ENCODE measurements at places on chromosomes 4 and X.

DNA sequence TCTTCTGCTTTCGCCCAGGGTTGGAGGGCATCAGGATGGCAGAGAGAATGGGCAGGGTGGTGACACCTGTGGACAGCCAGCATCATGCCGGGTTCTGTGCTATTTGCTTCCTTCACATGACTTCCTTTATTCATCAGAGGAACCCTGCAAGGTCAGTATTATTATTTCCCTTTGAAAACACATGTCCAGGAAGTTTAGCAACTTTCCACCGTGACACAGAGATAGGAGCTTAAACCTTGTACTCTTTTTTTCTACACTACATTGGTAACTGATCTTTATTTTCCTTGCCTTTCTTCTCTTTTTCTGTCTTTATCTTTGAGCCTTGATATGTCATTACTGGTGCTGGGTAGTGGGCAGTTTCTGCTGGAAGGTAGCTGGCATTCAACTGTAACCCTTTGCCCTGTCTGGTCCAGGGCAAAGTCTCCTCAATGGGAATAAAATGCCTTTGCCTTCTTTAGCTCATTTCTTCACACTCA, 5.0 kb upstream of the MGST2 start:
- DNase-seq, result no peak

DNA sequence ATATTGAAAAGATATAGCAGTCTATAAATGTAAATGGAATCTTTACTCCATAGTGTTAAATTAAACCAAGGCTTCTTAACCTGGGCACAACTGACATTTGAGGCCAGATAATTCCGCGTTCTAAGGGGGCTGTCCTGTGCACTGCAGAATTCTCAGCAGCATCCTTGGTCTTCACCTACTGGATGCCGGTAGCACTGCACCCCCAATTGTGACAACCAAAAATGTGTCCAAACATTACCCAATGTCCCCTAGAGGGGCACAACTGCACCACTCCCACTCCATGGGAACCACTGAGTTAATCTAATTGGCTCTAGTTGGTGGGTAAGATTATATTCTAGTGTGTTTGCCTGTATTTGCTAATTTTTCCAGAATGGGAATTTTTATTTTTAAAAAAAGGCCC, 16.6 kb downstream of the AP1S2 start:
- no peak for DNase-seq

GRCh38 chr4:4613126-4613465, 71.2 kb upstream of the STX18 start:
- no peak for DNase-seq

- no peak for DNase-seq
Measured at GRCh38 chr4:53712408-53713020, 121.2 kb upstream of the LNX1 start.

DNA sequence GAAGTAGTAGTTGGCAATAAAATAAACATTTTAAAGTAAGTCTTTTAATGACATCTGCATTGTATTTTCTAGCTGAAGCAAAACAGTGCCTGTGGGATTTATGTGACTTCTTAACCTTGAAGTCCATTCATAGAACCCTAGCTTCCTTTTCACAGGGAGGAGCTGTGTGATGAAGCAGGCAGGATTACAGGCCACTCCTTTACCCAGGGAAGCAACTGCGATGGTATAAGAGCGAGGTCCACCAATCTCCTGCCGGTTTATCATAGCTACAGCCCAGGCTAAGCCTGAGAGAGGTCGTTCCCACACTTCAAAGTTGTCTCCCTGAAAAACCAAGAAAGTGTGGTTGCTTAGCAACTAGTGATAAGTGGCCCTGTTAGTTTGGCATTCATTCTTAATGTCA, 7.0 kb downstream of the RPL36A start:
- DNase-seq, result no peak

All from stimulated activated CD4-positive, alpha-beta T cell treated with anti-CD3 and anti-CD28 coated beads, Interleukin-1b, Interleukin-23, amount 100 ng/mL, for 1 hour (primary cell).